Epithelial cell of proximal tubule (primary cell): ENCODE measurements at places on chromosomes 5 and 9. TPM values are rescaled to one million over a fixed set of nuclear protein-coding genes. Genes with fewer than 3 reads are reported as not detected.

Gene S1PR3
- 2.6 and 4.2 TPM in 2 replicates for total RNA-seq

Gene INPP5E
- 20.3 and 21.1 TPM in 2 replicates for total RNA-seq

Gene PCDHA9
- not detected in 2 replicates for total RNA-seq

Gene ORM2
- total RNA-seq = not detected in 2 replicates

Gene KIF20A
- 49.6 and 82.9 TPM in 2 replicates for total RNA-seq

Gene DMRTA1
- 0.14 and 0.52 TPM in 2 replicates for total RNA-seq

Gene LCN10
- total RNA-seq = not detected in 2 replicates

Gene SLC6A3
- total RNA-seq = not detected in 2 replicates

- no peak for DNase-seq
Observed at GRCh38 chr9:80957801-80958200, 731.5 kb downstream of the TLE1 start.

- no peak for DNase-seq
Observed at GRCh38 chr5:160641405-160641804, 210.6 kb downstream of the ATP10B start.

DNA sequence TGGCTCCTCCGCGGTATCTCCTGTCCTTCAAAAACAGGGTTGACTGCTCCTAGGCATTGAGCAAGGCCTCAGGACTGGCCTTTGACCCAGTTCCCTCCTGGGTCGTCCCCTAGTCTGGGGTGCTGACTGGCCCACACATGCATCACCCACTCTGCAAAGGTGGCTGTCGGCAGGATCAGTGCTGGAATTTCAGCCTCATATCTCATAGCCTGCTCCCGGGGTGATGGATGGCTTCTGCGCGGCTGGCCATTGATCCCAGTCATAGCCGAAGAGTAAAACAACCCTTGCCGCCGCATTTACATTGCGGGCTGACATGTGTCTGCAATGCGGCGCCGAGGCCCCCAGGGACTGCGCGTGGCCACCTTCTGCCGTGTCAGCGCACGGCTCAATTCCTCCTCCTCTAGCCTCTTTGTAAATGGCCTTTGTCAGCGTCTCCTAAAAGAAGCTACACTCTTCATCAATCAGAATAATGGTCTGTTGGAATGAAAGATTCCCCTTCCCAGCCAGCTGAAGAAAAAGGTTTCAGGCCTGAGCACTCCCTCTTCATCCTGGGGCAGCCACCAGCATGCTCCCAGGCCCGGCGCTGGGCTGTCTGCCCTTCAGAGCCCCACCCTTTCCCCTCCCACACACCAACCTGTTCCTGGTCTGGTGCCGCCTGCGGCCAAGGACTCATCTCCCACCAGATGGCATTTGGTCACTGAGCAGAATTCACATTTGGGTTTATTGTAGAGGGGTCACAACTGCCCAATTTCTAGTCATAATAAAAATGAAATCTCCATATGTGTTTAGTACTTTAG is 159.0 kb downstream of the PJA2 start:
- DNase-seq = no peak

DNA sequence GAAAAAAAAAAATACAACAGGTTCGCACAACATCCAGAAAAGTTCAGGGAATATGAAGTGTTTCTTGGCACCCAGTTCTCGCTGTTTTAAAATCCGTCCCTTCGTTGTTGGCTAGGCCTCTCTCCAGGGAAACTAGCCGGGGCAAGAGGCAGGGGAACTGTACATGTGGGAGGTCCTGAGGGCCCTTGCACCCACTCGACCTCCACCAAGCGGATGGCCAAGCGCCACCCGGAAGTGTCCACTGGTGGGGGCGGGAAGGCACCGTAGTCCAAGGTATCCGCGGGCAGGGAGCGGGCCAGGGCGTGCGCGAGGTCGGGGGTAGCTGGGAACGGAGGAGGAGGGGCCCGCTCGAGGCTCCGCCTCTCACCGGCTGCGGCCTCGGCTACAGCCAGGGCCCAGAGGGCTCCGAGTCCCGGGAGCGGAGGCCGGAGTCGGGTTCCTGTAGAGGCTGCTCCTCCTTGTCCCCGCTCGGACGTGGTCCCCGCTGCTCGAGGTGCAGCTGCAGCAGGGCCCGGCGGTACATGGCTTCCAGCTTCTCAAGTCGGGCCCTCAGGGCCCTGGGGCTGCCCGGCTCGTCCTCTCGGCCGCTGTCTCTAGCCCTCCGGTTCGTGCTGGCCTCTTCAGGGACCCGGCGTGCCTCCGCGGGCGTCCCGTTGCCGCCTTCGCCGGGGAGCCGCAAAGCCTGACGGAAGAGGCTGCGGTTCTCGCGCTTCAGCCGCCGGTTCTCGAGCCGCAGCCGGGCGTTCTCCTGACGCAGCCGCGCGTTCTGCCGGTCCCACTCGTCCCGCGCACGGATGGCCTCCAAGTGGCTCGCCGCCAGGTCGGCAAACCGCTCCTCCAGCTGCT is 720 bp downstream of the TUSC1 start:
- no peak for DNase-seq

DNA sequence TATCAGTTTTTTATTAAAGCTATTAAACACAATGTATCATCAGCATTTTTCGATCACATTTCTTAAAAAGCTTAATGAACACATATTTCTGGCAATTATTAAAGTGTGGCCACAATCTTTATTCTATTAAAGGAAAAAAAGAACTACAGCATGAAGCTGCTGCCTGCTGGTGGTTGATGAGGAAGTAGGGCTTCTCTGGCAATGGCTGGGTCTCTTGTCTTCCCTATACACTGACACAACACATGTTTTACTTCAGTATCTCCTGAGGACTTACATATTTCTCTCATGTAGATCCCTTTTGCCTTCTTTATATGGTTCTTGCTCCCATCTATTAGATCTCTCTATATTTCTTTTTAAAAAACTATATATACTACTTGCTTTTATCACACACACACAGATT is 590.7 kb downstream of the RAB3C start:
- DNase-seq = no peak

- DNase-seq = no peak
Observed at GRCh38 chr5:171424726-171425125, 5.3 kb downstream of the FGF18 start.
